ENCODE measurements at places on chromosomes 16 and 17. TPM values are rescaled to one million over a fixed set of nuclear protein-coding genes. Genes with fewer than 3 reads are reported as not detected.

TP53TG3F gene
- total RNA-seq: not detected

TAOK2 gene
- 45.1 TPM for total RNA-seq

ZG16B gene
- total RNA-seq: 2.1 TPM

DPEP3 gene
- total RNA-seq: not detected

CNOT1 gene
- total RNA-seq: 118 TPM

C16orf96 gene
- total RNA-seq: not detected

SULT1A4 gene
- 0.23 TPM for total RNA-seq
